ENCODE measurements at places on chromosomes 4 and X.
A peak's percentile ranks its signal among the peaks of the same experiment; 100 is the strongest.

DNA sequence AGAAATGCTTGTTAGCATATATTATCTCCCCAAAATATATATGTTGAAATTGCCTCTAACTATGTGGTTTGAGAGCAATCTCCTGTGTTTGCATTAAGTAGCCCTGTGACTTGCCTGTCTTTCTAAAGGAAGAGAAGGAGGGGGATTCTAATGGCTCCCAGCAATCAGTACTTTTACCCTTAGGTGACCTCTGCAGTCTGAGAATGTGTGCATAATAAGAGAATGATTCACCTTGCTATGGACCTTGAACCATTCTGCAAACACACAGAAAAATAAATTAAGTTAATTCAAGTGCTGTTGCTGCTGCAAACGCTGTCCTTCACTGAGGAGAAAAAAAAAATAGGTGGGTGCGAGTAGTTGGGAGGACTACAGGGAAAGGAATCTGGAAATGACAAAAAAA is 322.2 kb downstream of the IQCM start:
- DNase-seq: no peak

DNA sequence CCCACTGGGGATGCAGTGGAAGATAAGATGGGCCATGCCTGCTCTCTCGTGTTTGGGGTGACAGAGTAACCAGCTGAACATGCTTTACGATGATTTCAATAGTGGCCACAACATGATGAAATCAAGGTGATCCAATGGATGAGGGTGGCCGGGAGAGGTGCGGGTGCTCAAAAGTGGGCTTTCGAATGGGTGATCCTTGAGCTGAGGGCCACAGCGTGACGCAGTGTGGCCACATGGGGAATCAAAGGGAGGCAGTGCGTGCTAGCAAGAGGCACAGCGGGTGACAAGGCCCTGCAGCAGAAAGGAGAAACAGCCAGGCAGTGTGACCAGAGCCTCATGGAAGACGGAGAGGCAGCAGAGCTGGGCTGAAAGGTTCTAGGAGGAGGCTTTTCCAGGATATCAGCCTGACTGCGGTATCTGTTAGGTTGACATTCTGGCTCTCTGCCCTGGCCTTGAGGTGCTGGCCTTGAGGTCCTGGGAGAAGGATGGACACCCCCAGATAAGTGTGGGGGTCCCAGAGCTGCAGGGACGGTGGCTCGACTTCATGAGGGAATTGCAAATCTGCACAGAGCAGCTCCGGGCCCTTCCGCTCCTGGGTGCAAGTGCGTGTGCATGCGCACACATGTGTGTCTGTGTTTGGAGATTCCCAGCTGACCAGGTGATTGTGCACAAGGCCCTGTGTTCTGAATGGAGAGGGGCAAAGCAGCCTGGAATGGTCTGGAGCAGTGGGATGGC is 38.0 kb upstream of the GPR78 start:
- no peak for DNase-seq

- DNase-seq: no peak
Measured at GRCh38 chr4:173386751-173387150, 12.2 kb downstream of the SCRG1 start.

GRCh38 chr4:19650903-19651864 is 600.5 kb upstream of the SLIT2 start:
- no peak for DNase-seq

DNA sequence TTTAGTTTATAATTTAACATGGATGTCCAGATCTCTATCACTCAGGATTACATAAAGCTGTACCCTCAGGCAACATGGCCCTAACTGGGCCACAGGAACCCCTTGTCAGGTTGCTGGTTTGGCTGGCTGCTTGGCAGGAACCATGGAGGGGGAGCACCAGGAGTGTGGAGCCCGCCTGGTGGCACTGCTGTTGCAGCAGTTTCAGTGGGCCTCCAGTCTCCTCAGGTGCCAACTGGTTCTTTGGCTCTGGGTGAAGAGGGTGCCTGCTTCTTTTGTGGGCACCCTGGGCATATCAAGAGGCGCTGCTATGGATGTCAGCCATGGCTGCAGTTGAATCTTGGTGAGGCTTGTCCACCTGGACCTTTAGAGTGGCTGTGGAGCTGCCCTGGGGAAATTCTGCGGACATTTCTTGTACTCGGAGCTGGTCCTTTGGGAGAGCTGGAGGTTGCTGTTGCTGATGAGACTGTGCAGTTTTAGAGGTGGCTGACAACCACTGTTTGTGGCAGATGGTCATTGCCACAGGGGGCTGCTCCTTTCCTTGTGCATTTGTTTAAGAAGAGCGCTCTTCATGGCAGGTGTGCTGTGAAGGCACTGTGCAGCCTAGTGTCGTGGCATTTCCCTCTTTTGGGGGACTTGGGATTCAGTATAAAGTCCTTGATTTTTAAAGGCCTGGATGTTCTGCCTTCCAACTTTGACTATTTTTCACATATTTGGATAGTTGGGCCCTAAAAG is 10.3 kb upstream of the SMIM14 start:
- no peak for DNase-seq

DNA sequence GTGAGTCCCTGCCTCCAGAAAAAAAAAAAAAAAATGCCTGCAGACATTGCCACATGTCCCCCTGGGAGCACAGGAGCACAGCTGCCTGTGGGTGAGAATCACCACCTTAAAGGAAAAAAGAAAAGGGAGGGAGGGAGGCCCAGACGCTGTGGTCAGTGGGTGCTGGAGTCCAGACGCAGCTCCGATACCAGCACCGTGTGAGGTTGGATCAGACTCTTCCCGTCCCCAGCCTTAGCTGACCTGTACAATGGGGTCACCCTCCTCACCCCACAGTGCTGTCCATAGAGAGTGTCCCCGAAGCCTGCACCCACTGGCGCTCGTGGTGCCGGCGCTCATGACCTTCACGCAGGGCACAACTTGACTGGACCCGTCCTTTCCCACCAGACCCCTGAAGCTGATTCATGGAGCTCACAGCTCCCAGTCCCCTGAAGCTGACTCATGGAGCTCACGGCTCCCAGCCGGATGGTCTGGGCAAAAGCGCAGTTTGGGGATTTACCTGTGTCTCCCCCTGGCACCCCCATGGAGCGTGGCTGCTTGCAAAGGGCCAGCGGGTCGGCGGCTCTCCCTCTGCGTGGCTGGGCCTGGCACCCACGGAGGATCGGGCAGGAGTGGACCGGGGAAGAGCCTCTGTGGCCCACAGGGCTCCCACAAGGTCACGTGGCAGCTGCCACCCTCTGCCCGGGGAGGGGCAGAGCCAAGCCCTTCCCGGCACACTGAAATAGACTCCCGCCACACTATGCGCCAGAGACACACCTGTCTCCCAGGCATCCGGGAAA is 31.4 kb downstream of the ABLIM2 start:
- DNase-seq: no peak

GRCh38 chr4:1400191-1400805 is 5.9 kb downstream of the NKX1-1 start:
- peak; percentile 41 for DNase-seq

DNA sequence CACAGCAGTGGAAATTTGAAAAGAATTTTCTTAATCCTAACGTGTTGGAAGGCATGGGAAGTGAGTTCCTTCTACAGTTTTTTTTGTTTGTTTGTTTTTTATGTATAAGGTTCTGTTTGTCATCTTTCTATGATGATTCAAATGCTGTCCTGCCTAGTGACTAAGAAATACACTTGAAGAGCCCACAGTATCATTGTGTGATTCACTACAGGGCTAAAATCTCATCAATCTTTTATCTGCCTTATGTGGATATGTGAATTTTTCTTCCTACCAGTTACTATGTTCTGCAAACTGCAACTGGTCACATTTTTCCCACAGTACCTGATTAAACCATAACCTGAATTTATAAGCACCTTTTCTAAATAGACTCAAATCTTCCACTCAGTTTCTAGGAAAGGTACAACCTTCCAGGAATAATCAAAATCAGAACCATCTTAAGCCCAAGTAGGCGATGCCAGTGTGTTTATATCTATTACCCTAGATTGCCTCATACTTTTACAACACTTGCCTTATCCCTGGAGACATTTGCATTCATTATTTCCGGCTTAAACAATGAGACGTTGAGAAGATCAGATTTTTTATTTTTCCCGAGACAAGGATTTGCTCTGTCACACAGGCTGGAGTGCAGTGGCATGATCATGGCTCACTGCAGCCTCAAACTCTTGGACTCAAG is 214.6 kb upstream of the GALNT7 start:
- no peak for DNase-seq

GRCh38 chr4:188139671-188140070 is 430 bp downstream of the TRIML1 start:
- DNase-seq: no peak

DNA sequence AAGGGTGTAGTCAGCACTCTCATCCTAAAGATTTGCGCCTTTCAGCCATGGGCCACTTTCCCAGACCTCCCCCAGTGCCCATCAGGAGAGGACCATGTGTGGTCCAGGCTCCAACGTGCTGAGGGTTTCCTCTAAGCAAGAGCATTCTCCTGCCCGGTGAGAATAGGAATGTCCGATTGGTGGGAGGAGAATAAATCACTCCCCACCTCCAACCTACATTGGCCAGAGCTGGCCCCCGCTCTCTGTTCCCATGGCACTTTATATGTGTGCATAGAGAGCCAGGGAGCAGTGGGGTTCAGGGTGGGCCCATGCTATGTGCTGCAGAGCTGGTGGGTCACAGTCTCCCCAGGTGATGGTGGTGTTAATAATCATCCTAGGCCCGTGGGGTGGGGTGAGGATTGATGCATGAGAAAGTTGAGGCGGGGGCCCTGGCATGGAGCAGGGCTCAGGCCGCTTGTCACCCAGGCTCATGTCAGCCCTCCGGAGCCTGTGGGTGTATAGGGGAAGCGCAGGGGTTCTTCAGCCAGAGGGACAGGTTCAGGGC is 6.8 kb upstream of the SORCS2 start:
- peak; percentile 49 for DNase-seq

DNA sequence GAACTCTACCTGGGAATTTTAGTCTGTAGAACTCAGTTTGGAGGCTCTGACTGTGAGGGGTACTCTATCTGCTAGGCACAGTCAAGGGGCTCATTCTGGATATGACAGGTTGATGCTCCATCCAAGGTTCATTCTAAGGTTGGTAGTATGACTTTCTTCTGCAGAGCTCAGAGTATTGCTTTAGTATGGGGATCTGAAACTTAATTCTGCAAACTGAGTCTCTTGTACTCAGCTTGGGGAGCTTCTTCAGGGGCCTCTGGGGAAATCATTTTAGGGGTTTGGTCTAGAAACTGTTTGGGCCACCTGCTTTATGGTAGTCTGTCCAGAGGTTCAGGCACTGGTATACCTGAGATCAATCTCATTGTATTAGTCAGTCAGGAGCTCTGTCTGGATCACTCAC is 9.7 kb upstream of the TSR2 start:
- DNase-seq: no peak

DNA sequence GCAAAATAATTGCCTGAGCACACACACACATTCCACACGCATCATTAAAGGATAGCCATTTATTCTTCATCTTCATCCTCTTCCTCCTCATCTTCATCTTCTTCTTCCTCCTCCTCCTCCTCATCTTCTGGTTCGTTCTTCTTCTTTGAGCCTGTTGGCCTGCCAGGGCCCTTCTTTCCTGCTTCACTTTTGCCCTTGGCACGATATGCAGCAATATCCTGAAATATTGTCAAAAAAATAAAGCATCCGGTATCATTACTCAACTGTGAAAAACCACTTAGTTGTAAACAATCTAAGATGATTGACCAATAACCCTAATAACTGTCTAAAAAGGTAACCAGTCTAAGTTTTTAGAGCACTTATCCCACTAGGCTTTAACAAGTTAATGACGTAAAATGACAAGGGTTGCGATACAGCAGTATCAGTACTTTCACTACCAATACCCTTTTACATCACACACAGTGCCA is 2.1 kb downstream of the HMGB2 start:
- no peak for DNase-seq

DNA sequence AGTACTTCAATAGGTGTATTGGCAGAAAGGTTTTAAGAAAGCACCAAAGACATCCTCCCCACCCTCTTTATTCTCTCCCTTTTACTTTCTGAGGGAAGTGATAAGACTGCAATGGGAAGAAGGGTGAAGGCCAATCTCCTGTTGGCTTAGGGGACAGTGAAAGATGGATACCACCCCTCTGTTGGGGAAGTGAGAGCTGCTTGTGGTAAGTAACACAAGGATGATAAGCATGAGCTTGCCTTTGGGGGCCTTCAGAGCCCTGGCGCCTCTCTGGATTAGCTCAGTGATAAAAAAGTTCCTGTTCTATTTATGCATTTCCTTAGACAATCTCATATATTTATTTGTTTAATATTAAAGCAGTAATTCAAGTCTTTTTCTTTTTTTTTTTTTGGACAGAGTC is 5.2 kb upstream of the KLF8 start:
- DNase-seq: no peak

DNA sequence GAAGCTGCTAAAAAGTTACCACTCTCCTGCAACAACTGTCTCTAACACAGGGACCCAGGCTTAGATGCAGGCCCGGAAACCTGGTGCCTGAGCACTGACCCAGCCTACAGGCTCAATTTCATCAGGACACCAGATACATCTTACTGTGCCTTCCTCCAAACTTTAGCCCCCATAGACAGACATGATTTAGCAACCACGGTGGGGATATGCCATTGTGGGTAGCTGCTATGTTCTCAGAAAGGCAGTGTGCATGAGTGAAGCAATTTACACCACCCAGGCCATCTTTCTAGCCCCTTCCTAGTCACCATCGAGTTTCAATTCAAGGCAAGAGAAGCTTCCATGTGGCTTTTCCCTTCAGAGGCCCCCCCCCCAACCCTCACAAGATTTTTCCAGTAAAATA is 2.7 kb downstream of the HS3ST1 start:
- DNase-seq: no peak

DNA sequence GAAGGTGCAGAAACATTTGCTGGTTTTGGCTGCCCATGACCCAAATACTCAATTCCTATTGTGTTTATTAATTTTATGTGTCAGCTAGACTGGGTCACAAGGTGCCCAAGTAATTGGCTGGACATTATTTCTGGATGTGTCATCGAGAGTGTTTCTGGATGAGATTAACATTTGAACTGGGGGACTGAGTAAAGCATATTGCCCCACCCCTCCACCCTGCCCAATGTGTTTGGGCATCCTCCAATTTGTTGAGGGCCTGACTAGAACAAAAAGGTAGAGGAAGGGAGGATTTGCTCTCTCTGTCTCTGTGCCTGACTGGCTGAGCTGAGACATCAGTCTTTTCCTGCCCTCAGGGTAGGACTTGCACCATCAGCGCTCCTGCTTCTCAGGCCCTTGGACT is 29.7 kb upstream of the LCORL start:
- DNase-seq: no peak

GRCh38 chr4:183905593-183906488 is 734 bp downstream of the STOX2 start:
- peak; percentile 76 for DNase-seq

- no peak for DNase-seq
Measured at GRCh38 chr4:124415146-124415545, 297.4 kb downstream of the ANKRD50 start.

Data from left forelimb (tissue), 1 donor.